ENCODE measurements at places on chromosomes 12 and 14.

- DNase-seq, result no peak
Measured at GRCh38 chr14:79091381-79091963, 921.3 kb downstream of the NRXN3 start.

- no peak for DNase-seq
Measured at GRCh38 chr12:113680868-113681267, 209.2 kb upstream of the LHX5 start.

- DNase-seq, result peak; percentile 93
Measured at GRCh38 chr12:52879394-52880351, 25.2 kb downstream of the KRT8 start.

- DNase-seq, result no peak
Measured at GRCh38 chr14:93943052-93943451, 15.9 kb downstream of the FAM181A start.

GRCh38 chr14:68676511-68676943 lies 116.3 kb downstream of the ZFP36L1 start:
- no peak for DNase-seq

DNA sequence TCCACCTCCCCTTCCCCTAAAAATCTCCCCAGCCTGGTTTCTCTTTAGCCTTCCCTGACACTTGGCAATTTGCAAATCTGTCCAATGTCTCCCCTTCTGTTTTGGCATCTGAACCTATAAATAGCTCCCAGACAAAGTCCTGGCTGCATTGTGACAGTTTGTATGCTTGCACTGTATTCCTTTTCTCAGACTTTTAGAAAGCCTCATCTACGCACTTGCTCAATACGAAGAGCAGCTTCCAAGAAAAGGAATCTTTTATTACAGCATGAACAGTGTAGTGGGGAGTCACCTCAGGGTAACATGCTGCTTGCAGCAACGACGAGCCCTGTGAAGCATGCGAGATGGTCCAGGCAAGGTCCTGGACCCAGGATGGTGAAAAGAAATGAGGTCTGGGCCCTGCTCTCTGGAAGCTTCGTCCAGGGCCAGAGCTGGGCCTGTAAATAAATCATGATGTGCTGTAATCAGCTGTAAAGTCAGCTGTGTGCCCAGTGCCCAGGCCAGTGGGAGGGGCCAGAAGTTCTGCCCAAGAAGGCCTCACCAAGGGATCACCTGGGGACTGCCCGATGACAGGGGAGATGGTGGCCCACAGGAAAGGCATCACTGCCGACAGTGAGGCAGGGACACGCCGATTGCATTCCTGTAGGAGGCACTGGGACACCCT lies 88.3 kb downstream of the RIN3 start:
- DNase-seq, result no peak

DNA sequence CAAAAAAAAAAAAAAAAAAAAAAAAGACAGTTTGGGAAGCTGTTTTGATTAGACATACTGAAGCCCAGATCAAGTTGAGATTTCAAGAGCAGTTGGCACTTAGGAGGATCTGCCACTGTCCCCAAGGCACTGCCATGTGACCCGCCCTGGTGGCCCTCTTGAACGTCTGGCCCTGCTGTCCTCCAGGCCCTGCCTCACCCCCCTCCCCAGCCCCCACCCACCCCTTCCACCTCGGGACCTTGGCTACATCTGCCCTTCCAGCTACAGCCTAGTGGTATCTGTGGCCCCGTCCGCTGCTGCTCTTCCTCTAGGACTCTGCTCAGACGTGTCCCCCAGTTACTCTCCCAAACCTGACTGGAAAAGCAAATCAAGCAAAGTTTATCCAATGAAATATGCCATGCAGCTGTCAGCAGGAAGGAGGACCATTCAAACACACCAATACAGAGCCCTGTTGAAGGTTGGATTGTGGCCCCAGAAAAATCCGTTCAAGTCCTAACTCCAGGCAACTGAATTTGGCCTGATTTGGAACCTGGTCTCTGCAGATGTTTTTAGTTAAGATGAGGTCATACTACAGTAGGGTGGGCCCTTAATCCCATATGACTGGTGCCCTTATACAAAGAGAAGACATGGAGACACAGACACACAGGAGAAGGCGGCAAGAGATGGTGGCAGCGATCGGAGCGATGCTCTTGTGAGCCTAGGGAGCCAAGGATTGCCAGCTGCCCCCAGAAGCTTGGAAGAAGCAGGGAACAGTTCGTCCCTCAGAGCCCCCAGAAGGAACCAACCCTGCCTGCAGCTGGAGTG lies 17.7 kb downstream of the SLC25A29 start:
- DNase-seq, result no peak

GRCh38 chr12:28369483-28369882 lies 179.2 kb downstream of the CCDC91 start:
- no peak for DNase-seq

DNA sequence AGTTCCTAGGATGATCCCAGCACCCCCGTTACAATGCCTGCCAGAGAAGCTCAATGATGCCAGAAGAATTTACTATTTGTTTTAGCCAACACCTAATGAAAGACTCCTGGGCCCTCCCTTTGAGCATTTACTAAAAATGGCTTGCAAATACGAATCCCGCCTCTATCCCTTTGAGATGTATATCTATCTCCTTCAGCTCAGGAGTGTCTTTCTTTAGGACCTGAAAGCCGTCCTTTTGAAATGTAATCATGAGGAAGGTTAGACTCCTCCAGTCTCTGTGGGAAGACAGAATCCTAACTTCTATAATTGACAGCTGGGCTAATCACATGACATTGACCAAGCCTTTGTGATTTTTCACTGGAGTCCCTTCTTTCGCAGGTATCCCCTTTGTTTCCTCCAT lies 19.2 kb upstream of the DYNC1H1 start:
- no peak for DNase-seq

GRCh38 chr14:96627386-96627785 lies 125.2 kb downstream of the PAPOLA start:
- DNase-seq, result no peak

GRCh38 chr12:76422154-76422542 lies 73.9 kb upstream of the BBS10 start:
- DNase-seq, result no peak

- DNase-seq, result no peak
Measured at GRCh38 chr14:38710881-38711280, 392.2 kb downstream of the SEC23A start.

- peak; percentile 46 for DNase-seq
Measured at GRCh38 chr12:49671031-49671765, 36.0 kb downstream of the FMNL3 start.

GRCh38 chr14:105271224-105271890 lies 23.0 kb downstream of the BTBD6 start:
- DNase-seq, result no peak

DNA sequence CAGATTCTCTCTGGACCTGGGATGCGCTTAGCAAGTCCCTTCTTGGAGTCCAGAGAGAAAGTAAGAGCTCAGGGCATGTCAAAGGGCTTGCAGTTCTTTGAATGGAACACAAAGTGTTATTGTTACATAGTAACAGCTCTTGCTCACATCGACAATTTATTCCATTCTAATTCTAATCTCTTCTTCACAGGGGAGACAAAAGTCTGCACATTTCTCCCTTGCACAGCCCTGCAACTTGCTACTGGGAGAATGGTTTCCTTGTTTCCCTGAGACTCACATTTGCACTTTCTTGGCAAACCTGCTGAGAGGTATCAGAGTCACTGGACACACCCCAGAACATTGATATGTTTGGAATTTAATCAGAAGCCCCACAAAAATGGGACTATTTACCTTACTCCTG lies 209.9 kb upstream of the IGF1 start:
- DNase-seq, result no peak

DNA sequence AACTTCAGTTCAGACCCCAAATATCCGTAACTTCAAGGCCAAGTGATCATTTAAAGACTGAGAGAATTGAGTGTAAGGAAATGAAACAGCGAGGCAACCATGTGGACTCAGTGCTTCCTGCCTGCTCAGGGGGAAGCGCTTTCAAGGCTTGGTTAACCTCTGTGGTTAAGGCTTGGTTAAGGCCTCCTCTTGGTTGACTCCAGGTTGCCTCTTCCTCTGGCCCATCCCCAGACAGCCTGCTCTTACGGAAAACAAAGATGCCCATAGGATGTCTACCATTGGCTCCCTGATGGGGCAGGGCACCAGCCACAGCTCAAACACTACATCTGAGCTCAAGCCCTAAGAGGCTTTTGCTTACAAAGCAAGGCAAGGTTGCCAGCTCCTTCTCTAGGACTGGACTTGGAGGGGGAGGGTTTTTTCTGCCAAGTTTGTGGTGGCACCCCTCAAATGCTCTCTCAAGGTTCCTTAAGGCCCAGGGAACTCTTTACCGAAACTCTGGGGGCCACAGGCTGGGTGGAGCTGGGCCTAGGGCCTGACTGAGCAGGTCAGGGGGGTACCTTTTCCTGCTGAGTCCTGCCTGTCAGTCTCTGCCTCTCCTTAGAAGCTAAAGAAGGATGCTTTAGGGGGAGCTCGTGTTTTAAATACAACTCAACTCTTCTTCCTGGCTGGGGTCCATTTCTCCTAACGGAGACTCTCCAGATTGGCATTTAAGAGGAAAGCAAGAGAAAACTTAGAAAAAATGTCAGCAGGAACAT lies 13.7 kb downstream of the COL2A1 start:
- peak; percentile 39 for DNase-seq

DNA sequence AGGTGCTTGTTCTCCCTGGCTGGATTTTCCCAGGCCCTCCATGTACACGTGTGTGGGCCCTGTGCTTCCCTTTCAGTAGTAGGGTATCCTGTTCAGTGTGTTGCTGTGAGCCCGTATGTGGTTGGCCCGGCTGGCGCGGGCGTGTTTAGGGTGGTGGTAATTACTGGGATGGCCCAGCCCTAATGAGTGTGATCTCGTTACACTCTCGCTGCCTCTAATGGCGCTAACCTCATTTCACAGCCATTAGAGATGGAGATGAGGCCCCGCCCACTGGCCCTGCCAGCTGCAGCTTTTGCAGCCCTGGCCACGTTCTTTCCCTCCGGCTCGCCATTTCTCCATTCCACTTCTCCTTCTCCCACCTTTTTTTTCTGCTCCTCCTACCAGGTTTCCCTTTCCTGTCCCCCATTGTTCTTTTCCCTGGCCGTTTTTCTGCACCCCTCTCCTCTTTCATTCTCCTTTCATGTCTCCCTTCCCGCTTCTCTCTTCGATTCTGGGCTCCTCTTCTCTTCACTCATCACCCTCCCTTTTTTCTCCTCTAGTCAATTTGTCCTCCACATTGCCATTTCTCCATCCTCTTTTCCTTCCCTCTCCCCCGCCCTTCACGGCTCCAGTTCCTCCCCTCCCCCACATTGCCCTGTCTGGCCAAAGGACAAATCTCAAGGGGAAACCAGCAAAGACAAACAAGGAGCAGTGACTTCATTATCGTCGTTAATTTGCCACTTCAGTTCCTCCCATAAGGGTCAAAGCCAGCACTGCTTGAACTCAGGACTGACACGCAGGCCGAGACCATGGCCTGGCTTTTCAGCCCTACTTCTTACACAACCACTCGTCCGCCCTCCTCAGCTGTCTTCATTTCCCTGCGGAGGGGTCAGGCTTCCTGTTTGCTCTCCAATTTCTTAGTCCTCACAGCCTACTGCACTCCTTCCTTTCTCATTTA lies 6.8 kb downstream of the ZFHX2 start:
- no peak for DNase-seq

DNA sequence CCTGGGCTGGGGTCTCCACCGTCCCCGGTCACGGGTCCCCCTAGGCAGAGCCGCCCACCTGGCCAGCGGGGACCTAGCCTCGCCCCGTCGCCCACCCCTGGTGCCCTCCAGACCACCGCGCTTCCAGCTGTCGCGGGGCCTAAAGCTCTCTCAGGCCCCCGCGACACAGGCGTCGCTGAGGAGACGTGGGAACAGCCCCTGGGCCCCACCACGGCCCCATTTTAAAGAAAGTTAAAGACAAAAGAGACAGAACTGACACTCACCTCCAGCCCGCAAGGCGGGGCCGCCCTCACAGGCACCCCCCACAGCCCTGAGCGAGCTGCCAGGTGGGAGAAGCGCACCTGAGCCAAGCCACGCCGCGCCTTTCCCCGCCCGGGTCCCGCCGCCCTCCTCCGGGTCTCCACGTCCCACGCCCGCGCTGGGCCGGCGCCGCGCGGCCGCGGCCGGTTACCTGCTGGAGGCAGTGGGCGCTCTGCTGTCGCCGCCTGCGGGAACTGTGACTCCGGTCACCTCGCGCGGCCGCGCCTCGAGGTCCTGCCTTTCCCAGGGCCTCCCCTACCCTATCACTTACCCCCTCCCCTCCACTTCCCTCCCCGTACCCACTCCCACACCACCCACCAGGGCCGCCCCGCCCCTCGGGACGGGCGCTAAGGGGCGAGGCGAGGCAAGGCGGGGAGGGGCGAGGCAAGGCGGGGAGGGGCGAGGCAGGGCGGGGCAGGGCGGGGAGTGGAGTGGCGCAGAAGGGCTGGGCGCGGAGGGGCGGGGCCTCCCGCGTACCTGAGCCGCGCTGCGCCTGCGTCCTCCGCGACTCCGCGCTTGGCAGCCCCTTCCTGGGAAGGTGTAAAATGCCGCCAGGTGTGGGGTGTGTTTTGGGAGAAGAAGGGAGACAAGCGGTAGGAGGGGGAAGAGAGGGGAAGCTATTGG lies 31.2 kb downstream of the TC2N start:
- DNase-seq, result peak; percentile 86
